ENCODE measurements at places on chromosomes 7 and 10.

DNA sequence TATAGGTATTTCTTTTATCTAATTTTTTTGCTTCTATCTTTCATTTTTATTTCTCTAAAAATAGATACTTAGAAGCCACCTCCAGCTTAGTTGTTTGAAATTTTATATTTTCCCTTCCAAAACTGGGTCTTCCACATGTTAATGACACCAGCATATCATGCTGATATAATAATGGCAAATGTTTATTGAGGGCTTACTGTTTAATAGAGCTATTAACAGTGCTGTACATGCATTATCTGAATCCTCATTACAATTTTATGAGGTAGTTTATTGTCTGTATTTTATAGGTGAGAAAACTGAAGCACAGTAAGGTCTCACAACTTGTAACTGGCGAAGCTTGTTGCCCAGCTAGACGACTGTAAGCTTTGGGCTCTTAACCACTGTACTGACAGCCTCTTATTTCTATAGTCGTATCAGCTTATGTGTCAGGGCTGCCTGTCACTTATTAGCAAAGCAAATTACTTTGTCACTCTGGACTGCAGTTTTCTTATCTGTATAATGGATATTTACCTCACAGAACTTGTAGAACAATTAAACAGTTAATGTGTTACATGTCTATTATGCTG lies 51.2 kb downstream of the ANKIB1 start:
- no peak for DNase-seq

GRCh38 chr10:66852811-66853210 lies 73.0 kb upstream of the LRRTM3 start:
- no peak for DNase-seq

GRCh38 chr7:36906956-36907635 lies 182.8 kb upstream of the AOAH start:
- DNase-seq, result no peak

GRCh38 chr7:151844071-151844824 lies 32.7 kb downstream of the PRKAG2 start:
- DNase-seq, result no peak

- DNase-seq, result no peak
These were observed 33.7 kb downstream of the ZMIZ1 start for GRCh38 chr10:79102498-79102874.

- no peak for DNase-seq
These were observed 125.8 kb downstream of the FAM107B start for GRCh38 chr10:14648946-14649345.

GRCh38 chr10:6576326-6576725 lies 3.8 kb downstream of the PRKCQ start:
- no peak for DNase-seq

DNA sequence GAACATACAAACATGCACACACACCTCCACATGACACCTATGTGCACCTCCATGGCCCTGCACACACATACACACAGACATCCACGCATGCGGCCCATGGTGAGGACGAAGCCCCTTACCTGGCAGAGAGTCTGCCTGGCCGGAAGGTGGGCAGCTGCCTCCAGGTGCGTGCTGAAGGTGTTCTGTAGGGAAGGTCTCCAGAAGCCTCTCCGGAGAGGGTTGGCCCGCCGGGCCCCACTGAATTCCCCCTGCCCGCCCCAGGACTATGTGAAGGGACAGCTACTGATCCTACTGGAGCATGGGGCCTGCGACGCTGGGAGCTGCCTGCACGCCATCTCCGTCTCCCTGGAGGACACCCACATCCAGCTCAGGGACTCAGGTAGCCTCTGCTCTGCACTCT lies 8.5 kb upstream of the ZNF467 start:
- DNase-seq, result no peak

DNA sequence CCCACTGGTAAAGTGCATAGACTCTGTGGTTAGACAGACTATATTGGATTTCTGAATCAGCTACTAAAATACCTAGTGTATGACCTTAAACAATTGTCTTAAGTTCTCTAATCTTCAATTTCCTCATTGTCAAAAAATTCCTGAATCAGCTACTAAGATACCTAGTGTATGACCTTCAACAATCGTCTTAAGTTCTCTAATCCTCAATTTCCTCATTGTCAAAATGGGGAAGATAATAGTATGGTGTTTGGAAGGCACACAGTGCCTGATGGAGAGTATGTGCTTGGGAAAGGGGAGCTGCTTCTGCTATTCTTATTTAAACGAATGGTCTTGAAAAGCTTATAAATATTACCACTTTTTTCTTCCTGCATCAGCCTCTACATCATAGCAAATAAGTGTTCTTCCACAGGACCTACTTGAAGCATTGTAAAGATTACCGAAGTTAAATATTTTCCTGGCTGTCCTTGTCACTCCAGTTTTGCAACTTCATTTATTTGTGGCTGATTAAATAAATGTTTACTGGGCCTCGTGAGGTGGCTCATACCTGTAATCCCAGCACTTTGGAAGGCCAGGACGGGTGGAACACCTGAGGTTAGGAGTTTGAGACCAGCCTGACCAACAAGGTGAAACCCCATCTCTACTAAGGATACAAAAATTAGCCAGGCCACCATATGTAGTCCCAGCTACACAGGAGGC lies 64.4 kb upstream of the ITGA8 start:
- no peak for DNase-seq

DNA sequence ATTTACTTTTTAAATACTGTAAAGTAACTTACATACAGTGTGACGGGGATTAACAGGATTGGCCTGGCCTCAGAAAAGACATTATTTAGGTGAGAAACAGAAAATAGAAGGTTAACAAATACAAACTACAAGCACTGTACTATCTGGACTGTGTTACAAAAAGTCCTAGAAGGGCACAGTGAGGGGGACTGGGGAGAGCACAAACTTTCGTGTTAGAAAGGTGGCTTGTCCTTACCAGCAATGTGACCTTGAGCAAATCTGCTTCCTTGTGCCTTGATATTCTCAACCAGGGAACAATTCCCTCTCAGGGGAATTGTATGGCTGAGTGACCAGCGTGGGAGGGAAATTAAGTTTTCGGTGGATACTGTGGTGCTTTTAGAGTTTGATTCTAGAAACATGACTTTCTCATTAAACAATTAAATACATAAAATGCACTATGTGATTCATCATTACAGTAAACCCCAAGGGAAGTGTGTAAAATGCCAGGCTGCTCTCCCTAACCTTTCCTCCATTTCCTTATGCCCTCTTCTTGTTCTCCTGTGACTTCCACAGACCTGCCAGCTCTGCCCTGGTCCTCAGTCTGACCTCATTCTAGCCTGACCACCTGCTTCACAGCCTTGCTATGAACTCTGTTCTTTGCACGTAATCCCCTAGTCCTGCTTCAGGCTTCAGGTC lies 57.7 kb downstream of the OSBPL3 start:
- no peak for DNase-seq

DNA sequence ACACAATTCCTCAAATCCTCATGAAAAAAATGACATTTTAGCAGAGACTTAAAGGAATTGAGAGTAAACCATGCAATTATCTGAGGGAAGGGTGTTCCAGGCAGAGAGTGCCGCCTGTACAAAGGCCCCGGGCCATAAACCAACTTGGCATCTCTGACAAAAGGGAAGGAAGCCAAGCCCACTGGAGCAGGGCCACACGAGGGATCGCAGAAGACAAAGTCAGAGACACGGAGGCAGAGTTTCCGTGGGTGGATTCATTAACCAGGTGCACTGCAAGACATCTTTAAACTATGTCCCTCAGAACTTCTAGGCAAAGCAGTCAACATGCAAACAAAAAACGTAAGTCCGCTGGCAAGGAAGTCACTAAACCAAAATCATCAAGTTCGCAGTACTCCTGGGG lies 92.0 kb downstream of the SFMBT2 start:
- DNase-seq, result no peak

DNA sequence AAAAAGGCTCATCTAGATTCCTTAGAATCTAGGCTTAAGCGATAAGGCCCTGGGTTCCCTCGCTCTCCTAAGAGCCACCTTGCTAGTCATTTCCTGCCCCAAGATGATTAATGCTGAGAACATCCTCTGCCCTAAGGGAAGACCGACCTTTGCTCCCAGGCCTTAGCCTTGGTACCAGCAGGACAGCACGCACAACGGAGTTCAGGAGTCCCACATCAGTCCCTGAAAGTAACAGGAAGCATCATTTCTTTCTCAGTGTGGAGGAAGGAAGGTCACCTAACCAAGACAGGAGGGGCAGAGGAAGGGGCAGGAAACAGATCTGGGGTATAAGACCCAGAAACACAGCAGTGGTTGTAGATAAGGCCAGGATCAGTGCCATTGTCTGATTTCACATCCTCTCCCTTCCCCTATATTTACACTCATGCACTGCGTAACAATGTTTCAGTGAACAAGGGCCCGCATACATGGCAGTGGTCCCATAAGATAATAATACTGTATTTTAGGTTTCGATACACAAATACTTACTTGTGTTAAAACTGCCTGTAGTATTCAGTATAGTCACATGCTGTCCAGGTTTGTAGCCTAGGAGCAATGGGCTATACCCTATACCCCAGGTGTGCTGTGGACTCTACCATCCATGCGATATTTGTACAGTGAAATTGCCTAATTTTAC lies 8.1 kb upstream of the FAM107B start:
- DNase-seq, result no peak

DNA sequence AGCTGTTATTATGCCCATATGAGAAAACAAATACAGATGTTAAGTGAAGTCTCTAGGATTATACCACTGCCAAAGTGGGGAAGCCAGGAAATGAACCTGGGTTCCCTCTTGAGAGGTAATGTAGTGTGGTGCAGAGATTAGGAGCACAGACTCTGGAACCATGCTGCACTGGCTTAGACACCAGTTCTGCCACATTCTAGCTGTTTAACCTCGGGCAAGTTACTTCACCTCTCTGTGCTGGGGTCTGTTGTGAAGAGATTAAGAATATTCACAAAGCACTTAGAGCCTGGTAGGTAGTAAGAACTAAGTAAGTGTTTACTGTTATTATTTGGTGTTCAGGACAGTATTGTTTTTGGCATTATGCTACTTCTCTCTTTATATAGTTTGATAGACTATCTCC lies 41.9 kb downstream of the PDE6C start:
- no peak for DNase-seq
